ENCODE measurements at places on chromosomes 5 and 9.

DNA sequence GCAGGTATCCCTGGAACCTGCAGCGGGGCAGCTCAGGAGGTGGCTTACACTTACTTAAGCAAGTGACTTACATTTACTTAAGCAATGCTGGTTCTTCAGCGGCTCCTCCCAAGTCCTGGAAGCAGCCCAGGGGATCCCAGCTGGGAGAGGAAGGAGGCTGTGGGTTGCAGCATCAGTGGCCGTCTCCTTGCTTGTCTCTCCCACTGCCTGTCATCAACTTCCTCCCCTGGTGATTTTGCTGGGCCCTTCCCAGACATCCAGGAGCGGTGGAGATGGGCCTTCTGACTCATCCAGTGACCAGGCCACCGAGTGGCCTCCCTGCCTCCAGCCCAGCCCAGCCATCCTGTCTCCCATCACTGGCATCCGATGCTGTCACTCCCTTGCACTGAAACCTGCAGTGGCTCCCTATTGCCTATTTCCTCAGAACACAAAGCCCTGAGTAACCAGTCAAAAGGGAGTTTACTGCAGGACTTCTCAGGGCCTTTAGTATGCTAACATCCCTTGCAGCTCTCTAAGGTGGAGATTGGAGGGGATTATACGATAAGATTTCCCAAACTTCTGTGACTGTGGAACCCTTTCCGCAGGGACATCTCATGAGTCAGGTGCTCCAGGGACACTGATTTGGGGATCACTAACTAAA lies 155.9 kb upstream of the PHYKPL start:
- no peak for DNase-seq

GRCh38 chr9:30757723-30758122 lies 1626.7 kb upstream of the ACO1 start:
- DNase-seq: no peak

GRCh38 chr9:4690144-4690543 lies 10.8 kb downstream of the CDC37L1 start:
- no peak for DNase-seq

GRCh38 chr9:33177639-33178038 lies 10.5 kb upstream of the B4GALT1 start:
- no peak for DNase-seq

DNA sequence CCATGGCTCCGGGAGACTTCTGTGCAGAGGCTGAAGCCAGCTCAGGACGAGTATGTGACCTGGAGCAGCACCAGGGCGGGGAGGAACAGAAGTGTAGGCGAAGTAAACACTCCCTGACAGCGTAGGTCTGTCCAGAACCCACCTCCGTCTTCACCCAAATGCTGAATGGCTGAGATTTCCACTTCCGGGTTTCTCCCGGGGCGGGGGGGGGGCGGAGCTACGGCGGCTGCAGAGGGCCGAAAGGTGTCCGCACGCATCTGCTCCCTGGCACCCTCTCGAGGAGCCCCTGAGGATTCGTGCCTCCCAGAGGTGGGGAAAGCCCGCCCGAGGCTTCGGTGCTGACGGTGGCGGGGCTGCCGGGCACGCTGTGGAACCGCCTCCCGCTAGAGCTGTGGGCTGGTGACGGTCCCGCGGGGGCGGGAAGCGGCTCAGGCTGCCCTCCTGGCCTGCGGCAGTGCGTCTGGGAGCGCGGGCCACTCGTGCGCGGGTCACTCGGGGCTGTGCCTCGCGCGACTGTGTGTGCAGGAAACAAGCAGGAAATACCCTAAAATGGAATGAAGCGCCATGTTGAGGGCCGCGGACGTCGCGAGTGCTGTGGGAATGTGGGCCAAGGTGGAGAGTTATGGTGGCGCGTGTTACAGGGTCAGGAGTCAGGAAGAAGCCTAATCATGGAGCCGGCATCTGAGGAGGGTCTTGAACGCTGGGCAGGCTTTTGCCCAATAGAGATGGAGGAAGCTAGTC lies 1425.4 kb downstream of the FOXD4L5 start:
- no peak for DNase-seq

- DNase-seq: no peak
Measured at GRCh38 chr5:90809311-90810056, 250.9 kb downstream of the ADGRV1 start.

- no peak for DNase-seq
Measured at GRCh38 chr9:14482856-14483255, 168.9 kb upstream of the NFIB start.

GRCh38 chr9:130342714-130343085 lies 77.1 kb downstream of the HMCN2 start:
- DNase-seq: no peak

GRCh38 chr5:160390787-160391696 lies 8.8 kb downstream of the FAM200C start:
- no peak for DNase-seq

GRCh38 chr9:78607853-78608252 lies 310.9 kb downstream of the PSAT1 start:
- no peak for DNase-seq

- DNase-seq: no peak
Measured at GRCh38 chr9:132879457-132880323, 992 bp downstream of the SPACA9 start.

GRCh38 chr5:109853377-109853776 lies 163.7 kb downstream of the MAN2A1 start:
- no peak for DNase-seq

- DNase-seq: no peak
Measured at GRCh38 chr9:76654575-76654974, 109.7 kb upstream of the PCA3 start.

Measured in stimulated activated CD4-positive, alpha-beta T cell treated with anti-CD3 and anti-CD28 coated beads, Interleukin-1b, Interleukin-23, amount 100 ng/mL, for 1 hour (primary cell).